ENCODE measurements at places on chromosomes 7 and 10. TPM values are rescaled to one million over a fixed set of nuclear protein-coding genes. Genes with fewer than 3 reads are reported as not detected.

Gene NEUROG3
- total RNA-seq, result not detected

Gene NUTM2A
- 0.52 TPM for total RNA-seq

Gene RABGEF1
- 17.6 TPM for total RNA-seq

Gene MYH16
- total RNA-seq, result not detected

Gene TFPI2
- 14.4 TPM for total RNA-seq

Gene MMRN2
- total RNA-seq, result 7.4 TPM

Gene SMO
- total RNA-seq, result 2.6 TPM

Gene ST8SIA6
- total RNA-seq, result 0.15 TPM
